ENCODE measurements at places on chromosomes 6 and 20.

DNA sequence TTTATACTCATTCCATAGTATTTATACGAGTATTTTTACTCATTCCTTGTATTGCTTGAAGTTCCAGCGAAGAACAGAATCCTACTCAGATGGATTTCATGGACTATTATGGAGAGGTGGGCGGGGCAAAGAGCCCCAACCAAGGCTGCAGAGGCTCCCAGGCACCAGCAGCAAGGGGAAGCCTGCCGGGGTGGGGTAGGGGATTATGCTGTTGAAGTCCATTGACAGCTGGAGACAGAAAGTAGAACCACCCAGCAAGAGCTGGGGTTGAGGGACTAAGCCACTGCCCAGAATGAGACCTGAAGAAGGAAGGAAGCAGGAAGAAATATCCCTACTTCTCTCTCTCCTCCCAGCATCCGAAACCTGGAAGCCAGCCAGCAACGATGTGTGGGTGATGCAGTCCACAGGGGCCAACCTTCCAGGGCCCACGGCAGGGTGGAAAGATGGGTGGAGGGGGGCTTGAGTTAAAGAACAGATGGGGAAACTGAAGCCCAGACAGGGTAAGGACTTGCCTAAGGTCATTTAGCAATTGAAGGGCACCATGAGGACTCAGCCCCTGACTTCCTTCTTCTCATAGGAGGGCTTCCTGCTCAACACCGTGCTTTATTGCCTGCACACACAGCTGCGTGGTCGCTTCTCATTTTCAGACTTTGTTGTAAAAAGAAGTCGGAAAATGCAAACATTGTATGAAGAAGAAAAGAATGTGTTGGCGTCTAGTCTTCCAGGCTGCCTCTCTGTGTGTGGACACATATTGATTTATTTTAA is 18.3 kb upstream of the GTSF1L start:
- no peak for DNase-seq

DNA sequence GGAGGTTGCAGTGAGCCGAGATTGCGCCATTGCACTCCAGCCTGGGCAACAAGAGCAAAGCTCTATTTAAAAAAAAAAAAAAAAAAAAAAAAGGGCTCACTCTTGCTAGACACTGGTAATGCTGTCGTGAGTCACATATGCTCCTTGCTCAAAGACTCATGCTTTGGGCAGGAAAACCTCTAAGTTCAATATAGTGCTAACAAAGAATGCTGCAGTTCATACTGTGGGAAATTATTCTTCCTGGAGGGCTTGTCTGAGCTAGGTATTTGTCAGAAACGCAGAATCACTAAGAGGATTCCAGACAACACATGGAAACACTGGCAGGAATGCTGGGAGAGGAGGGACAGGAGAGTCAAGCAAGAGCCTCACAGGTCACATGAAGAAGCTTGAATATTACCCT is 2.3 kb upstream of the LYRM2 start:
- no peak for DNase-seq

GRCh38 chr20:34703424-34704176 is 544 bp upstream of the TP53INP2 start:
- DNase-seq = no peak

DNA sequence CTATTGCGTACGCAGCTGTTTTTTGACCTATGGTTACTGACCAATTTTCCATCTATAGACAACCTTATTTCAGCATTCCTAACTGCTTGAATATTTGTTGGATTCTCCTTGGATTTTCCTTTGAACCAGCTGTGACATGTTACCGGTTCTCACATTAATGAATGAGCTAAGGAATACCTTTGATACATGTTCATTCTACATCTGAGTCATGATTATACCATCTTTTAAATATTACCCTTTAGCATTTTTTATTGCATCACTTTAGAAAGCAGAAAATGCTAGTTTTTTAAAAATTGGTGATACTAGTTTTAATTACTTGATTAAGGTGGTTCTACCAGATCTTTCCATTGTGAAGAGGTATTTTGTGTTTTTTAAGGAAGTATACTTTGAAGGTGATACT is 1.9 kb upstream of the IGF2R start:
- no peak for DNase-seq

DNA sequence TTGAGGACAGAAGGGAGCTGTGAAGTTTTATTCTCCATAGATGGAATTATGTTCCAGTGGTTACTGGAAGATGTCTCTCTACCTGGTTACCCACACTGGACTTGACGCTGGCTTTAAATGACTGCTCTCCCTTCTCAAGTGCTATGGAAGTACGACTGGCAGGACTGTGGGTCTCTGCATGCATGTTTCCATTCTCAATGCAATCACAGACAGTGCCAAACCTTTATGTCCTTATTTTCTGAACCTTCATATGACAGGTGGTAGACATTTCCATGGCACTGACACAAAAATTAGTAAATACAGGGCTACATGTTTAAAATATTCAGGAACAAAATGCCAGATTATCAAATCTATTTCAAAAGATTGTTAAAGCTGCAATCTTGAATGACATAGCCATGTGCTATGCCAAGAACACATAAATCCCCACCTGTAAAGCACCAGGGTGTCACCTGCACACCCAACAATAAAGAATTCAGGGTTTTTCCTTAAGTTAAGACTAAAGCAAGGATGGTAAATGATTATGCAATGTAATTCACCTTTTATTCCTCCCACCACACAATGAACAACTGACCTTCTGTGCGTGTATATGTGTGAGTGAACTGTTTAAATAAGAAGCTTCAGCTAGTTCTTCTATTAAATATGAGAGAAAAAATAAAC is 153.3 kb upstream of the ENPP5 start:
- no peak for DNase-seq

DNA sequence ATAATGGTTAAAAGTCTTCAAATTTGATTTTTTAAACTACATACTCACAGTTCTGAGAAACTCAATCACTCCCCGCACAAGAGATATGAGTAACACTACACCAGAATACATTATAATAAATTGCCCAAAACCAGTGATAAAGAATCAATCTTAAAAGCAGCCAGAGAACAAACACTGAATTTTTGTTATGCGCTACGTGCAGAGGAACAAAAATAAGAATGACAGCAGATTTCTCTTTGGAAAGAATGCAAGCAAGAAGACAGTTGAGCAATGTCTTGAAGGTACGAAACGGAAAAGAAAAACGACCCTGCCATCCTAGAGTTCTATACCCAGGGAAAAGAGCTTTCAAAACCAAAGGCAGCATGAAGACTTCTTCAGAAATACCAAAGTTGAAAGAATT is 216.7 kb downstream of the TTLL2 start:
- no peak for DNase-seq

Measured in D721Med (cell line).